ENCODE measurements at places on chromosomes 2 and 18.

- no peak for DNase-seq
These were observed 51.2 kb downstream of the CLASP1 start for GRCh38 chr2:121598087-121598486.

- DNase-seq: peak; percentile 60
These were observed 55.1 kb upstream of the MAP4K3 start for GRCh38 chr2:39492095-39492590.

- no peak for DNase-seq
These were observed 51.9 kb downstream of the PLA2R1 start for GRCh38 chr2:160010361-160011145.

DNA sequence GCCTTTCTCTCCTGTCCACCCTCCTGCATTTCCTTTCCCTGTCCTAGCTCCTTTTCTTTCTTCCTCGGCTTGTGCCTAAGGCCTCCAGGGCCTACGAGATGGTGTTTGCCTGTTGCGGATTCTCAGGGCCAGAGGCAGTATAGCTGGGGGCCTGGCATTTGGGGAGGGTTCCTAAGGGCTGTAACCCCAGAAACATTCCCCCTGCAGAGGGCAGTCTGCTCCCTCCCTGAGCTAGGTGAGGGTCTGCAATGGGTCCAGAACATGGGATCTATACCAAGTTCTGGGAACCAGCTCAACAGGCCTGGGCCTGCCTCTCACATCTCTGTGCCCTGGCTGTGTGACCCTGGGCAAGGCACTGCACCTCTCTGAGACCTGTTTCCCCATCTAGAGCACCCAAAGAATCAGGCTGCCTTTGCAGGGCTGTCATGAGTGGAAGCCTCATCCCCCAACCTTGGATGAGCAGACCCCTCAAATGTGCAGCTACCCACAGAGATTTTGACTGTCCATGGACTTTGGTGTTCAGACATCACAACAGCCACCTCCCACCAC, 97.5 kb downstream of the GLI2 start:
- no peak for DNase-seq

DNA sequence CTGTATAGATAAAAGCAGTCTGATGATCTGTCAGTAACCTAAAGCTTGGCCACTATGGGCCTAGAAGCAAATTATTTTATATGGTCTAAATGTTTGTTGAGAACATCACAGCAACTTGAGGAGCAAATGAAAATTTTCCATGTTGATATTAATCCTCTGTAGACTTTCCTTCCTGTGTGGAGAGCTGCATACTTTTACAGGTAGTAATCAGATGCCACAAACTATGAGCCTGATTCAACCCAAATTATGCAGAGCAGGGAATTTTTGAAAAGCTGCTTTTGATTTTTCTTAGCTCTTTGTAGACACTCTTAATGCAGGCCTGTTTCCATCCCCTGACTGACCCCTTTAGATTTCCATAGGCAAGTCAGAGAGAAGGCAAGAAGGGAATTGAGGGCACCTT, 17.3 kb downstream of the PAX3 start:
- DNase-seq: no peak

DNA sequence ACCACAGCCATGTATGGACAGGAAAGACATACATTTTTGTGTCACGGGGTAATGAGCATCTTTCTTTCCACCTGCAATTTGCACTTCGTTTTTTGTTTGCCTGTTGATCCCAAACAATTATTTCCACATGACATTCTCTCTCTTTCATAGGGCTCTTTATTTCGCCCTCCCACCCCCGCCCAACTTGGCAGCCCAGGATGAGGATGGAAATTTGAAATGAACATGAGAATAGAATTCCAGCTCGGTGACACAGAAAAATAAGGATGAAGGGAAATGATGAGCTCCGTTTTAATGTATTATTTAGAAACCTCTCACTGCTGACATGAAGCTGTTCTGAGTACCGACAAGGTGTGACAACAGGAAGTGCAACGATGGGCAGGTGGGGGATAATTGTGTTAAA, 443.3 kb downstream of the SOCS6 start:
- DNase-seq: no peak

Measured in GM19239 (cell line).